NCI-H226 (cell line): ENCODE measurements at places on chromosomes 4 and X.

- no peak for DNase-seq
Measured at GRCh38 chrX:10126044-10126443, 30.7 kb upstream of the CLCN4 start.

DNA sequence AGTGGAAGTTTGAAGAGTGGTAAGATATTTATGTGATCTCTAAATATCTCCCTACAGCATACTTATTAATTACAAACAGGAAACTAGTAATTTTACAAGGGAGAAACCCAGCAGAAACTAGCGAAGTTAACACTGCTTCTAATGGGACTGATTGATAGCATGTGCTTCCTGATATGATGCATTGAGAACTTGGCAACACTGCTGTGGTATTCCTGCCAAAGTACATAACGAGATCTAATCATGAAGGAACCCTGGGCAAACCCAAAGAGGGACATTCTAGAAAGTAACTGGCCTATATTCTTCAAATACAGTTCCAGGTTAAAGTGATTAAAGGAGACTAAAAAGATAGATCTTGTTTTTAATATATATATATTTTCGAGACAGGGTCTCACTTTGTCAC lies 4.6 kb upstream of the GPR34 start:
- no peak for DNase-seq

- no peak for DNase-seq
Measured at GRCh38 chr4:126318376-126318775, 1003.6 kb downstream of the FAT4 start.

GRCh38 chr4:112823606-112824005 lies 186.7 kb downstream of the LARP7 start:
- DNase-seq = no peak

DNA sequence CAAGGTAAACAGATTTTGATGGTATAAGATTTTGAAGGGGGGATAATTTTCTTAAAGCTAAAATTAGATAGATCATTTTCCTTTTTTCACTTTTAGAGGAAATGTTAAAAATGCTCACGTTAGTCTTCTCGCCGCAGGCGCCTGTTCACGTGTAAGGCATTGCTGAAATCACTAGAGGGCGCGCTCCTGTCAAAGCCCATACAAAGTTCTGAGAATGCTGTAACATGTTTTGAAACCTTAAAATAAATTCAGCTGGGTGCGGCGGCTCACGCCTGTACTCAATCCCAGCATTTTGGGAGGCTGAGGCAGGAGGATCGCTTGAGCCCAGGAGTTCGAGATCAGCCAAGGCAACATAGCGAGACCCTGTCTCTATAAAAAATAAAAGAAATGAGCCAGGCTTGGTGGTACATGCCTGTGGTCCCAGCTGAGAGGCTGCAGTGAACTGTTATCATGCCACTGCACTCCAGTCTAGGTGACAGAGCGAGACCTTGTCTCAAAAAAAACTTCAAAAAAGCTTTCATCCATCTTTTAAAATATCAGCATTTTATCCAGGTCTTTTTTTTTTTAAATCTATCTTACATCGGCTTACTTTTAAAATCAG lies 138.0 kb downstream of the RBMX2 start:
- peak; percentile 9 for DNase-seq

DNA sequence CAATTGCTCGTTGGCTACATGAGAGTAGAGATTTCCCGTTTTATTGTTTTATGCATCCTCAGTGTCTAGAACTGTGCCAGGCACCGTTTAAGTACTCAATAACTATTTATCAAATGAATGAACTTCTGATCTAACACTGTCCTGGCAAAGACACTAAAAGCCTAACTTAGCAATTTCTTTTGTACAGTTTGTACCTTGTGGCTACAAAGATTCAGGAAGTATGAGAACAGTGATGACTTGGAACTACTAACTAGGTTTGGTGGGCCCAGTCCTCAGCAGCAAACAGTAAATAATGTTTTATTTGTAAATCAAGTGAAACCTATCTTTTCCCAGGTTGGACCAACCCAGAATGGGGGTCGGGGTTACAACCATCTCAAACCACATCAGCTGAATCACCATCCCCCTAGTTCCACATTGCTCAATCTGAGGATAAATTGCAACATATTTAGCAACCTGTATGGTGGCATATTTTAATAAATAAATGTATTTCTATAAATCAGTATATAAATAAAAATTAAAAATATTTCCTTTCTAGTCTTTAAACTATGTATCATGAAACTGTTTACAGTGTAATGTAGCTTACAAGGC lies 12.3 kb upstream of the SCRG1 start:
- no peak for DNase-seq

GRCh38 chr4:15682242-15683142 lies 865 bp downstream of the FAM200B start:
- no peak for DNase-seq

- no peak for DNase-seq
Measured at GRCh38 chr4:89863533-89863932, 26.6 kb upstream of the SNCA start.

DNA sequence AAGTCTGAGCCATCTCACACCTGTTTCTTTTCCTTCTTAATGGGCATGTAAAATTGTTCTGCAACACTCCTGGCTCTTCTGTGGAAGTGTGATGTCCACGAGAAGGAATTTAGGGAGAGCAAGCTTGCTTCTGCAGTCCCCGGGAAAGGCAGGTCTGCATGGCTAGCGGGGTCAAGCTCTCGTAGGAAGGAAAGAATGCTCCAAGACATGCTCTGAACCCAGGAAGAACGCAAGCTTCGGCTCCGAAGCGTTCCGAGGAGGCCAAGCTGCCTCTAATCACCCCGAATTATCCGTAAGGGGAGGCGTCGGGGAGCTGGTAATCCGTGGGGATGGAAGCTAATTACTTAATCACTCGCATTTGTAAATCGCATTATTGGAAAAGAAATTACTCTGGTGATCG lies 177.7 kb downstream of the CRLF2 start:
- DNase-seq = no peak

DNA sequence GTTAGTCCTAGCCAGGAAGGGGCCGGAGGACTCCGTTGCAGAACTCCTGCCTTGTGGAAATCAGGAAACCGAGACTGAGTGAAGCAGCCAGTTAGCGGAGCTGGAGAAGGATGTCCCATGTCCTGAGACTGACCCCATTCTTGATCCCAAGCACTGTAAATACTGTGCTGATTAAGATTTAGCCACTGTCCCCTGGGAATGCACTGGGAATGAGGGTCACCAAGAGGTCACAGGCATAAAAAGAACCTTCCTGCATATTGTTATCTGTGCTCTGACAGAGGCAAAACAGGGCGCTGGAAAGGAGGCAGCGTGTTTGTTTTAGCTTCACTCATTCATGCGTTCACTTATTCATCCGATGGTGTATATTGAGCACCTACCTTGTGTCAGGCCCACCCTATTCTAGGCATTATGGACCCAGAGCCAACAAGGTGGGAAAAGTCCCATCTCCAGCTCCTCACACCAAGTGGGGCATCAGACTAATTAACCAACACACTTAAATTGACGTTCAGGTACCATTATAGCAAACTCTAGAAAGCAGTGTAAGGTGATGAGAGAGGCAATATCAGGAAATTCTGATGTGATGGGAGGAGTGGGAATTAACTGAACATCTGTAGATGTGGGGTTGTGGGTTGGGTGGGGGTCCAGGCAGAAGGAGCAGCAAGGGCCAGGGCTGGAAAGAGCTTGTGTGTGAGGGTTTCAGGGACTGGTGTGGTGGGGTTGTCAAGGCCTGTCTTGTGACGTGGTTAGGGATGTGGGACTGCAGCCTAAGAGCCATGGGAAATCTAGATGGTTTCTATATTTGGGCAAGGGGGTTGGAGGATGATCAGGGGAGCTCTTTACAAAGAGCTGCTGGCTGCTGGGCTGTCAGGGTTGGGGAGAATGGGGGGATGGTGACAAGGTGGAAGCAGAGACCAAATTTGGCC lies 10.6 kb upstream of the SLC2A9 start:
- DNase-seq = no peak

- DNase-seq = peak; percentile 24
Measured at GRCh38 chr4:89724716-89725115, 112.2 kb downstream of the SNCA start.

DNA sequence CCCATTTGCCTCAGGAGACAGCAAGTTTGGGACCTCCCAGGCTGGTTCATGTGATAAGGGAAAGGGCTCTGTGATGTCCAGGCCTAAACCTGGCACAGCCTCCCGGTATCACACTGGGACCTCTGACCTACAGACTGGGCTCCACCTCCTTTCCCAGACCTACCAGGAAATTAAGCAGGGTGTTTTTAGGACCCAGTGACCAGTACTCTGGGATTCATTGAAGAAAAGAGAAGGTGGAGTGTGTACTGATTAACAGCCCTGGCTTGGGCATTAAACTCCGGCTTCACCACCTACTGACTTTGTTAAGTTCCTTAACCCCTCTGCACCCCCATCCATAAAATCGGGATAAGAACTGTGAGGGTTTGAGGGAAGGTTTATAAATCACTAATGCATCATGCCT lies 28.6 kb downstream of the ASB9 start:
- no peak for DNase-seq

DNA sequence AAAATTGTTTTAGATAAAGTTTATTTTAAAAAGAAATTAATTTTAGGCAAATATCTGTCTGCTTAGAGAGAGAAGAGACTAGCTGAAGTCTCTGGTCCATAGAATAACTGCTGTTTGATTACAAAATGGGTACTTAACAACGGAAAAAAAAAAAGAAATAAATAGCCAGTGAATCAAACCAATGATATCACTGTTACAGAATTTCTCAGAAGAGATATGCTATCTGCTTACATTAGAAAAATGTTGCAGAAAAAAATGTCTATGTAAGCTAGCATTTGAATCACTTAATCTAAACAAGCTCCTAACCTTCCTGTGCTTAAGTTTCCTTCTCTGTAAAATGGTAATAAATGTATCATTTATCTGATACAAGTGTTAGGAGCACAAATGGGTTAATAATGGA lies 189.9 kb downstream of the IL15 start:
- DNase-seq = peak; percentile 49
